Mesothelial cell of epicardium (in vitro differentiated cells): ENCODE measurements at places on chromosomes 2 and 18.

GRCh38 chr18:79899609-79900445, 51.6 kb downstream of the SLC66A2 start:
- peaks cover 54% of the 10 kb centered on the region for H3K36me3 ChIP-seq
- H3K27me3 ChIP-seq: no peaks in the 10 kb centered on the region
- H3K4me1 ChIP-seq: no peaks in the 10 kb centered on the region
- no peak overlapping the region for H3K4me3 ChIP-seq
- DNase-seq: peak; percentile 28

DNA sequence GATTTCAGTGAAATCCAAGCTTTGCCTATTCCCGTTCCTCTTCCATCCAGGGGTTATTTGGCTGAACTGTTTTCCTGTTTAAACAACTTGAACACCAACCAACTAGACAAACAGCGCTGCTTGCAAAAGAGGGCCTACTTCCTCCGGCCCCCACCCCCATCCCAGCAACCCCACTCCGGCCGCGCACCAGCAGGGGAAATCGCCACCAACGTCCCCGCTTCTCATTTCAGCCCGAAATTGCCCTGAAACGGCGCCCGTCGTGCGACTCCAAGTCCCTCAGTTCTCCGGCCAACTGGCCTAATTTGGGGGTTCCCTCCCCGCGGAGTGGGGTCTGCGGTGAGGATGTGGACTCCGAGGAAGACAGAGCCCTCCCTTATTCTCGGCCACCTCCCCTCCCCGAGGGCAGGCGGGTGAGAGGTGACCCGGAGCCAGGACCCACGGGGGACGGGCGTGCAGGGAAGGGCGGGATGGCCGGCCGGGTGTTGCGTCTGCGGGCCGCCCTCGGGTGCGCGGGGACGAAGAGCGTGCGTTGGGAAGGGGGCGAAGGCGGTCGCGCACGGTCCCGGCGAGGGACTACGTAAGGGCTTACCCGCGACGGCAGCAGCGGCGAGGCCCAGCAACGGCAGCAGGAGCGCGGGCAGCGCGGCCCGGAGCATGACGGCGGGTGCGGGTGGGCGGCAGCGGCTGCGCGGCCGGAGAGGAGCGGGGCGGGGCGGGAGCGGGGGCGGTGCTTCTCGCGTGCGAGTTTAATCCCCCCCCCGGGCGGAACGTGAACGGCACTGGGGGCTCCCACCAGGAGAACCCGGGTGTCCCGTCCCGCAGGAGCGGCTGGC, at the start of gene CD302:
TSS of gene CD302 (minus strand) at position 666 of the 833 bp plus-strand sequence. CDS start at position 656, 10 bp downstream.
- H3K4me3 ChIP-seq: peak within 1 kb of the TSS; percentile 79
- H3K4me1 ChIP-seq: peaks cover 10% of the 10 kb centered on the region
- H3K27ac ChIP-seq: peak within 1 kb of the TSS; percentile 45

- H3K4me3 ChIP-seq: no peak overlapping the region
- no peaks in the 10 kb centered on the region for H3K4me1 ChIP-seq
- no peaks in the 10 kb centered on the region for H3K36me3 ChIP-seq
- no peaks in the 10 kb centered on the region for H3K27me3 ChIP-seq
- no peak overlapping the region for H3K27ac ChIP-seq
Observed at GRCh38 chr2:185894223-185894622, 155.6 kb downstream of the FSIP2 start.

DNA sequence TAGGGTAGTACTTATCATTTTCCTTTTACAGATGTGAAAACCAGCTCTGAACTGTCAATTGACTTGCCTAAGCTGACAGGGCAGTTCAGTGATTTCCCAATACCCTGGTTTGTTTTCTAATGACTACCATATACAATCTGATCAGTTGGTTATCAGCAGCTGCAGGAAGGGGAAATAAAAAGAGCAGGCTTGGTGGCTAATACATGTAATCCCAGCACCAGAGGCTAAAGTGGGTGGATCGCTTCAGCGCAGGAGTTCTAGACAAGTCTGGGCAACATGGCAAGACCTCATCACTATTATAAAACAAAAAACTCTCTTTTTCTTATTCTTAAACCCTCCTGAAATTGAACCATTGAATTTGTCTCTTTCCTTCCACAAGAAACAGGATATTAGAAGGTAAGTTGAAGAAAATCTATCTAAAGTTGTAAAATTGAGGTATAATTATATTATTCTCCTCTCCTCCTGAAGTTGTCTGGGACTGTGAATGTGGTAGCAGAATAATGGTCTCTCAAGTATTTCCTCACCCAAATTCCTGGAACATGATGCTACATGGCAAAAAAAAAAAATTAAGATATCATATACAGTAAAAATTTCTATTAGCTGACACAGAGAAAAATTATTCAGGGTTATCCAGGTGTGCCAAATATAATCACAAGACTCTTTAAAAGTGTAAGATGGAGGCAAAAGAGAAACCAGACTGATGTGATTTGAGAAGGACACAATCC, 1441.6 kb downstream of the SUCLG1 start:
- no peaks in the 10 kb centered on the region for H3K4me1 ChIP-seq
- no peak for DNase-seq
- no peaks in the 10 kb centered on the region for H3K27me3 ChIP-seq
- H3K36me3 ChIP-seq: no peaks in the 10 kb centered on the region

GRCh38 chr18:62715759-62716615, 646 bp downstream of the PHLPP1 start:
- peaks cover 52% of the 10 kb centered on the region for H3K4me1 ChIP-seq
- no peaks in the 10 kb centered on the region for H3K36me3 ChIP-seq
- H3K4me3 ChIP-seq: peak overlapping the region; percentile 70

DNA sequence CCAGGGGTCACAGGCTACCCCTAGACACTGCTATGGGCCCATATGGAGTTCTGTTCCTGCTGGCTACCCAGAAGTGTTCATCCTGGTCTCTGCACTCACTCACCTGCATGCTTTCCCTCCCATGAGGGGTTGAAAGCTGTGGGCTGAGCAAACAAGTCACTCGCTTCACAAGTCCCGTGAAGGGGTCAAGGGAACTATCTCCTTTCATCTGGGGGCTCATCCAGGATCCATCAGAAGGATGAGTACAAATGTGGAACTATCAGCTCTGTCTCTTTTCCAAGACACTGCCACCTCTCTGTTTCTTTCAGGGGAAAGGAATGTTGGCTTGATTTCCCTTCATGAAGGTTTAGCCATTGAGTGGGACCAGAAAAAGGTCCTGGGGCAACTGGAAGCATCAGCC, 21.7 kb downstream of the SULT1C4 start:
- H3K36me3 ChIP-seq: peaks cover 9% of the 10 kb centered on the region
- H3K27me3 ChIP-seq: no peaks in the 10 kb centered on the region
- no peak overlapping the region for H3K27ac ChIP-seq
- H3K4me3 ChIP-seq: no peak overlapping the region
- no peaks in the 10 kb centered on the region for H3K4me1 ChIP-seq

GRCh38 chr2:44167311-44167907, 1.3 kb upstream of the PPM1B start:
- peak overlapping the region; percentile 96 for H3K4me3 ChIP-seq
- peak overlapping the region; percentile 99 for H3K27ac ChIP-seq
- peaks cover 20% of the 10 kb centered on the region for H3K4me1 ChIP-seq
- peaks cover 2% of the 10 kb centered on the region for H3K36me3 ChIP-seq
- H3K27me3 ChIP-seq: no peaks in the 10 kb centered on the region
